Stimulated activated CD8-positive, alpha-beta memory T cell treated with anti-CD3 and anti-CD28 coated beads, Interleukin-4, amount 100 ng/mL, for 24 hours (primary cell): ENCODE measurements at places on chromosomes 7 and 10.

- DNase-seq: no peak
Measured at GRCh38 chr10:5737352-5737751, 52.7 kb downstream of the TASOR2 start.

DNA sequence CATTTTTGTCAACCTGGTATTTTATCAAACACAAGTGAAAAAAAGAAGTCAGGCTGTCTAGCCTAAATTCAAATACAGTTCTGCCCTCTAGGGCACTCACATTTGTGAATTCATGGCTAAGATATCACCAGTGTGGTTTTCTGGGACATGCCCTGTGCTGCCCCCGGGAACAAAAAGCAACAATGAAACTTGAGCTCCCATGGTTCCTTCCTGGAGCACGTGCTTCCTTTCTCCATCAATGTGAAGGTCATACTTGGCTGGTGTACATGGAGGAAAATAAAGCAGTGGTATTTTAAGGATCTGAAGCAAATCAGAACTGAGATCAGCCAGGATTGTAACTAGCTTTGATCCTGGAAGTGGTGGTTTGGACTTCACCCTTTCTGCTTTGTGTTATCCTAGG lies 128.9 kb upstream of the FRMD4A start:
- no peak for DNase-seq

DNA sequence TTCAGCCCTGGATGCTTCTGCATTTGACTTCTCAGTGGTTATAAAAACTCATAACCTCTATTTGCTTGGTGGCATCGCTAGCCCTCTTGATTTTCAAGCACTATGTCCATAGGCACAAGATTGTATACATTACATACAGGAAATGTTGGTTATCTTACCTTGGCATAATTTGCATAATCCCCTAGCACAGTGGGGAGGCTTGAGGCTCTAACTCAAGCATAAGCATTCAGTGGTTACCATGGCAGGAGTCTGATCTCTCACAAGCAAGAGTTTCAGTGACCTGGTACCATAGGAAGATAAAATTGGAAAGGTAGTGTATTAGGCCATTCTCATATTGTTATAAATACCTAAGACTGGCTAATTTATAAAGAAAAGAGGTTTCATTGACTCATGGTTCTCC lies 121.8 kb downstream of the PLXDC2 start:
- no peak for DNase-seq

- no peak for DNase-seq
Measured at GRCh38 chr10:63217120-63217605, 84.0 kb downstream of the NRBF2 start.

GRCh38 chr7:2912684-2913439 lies 68.8 kb upstream of the GNA12 start:
- no peak for DNase-seq

DNA sequence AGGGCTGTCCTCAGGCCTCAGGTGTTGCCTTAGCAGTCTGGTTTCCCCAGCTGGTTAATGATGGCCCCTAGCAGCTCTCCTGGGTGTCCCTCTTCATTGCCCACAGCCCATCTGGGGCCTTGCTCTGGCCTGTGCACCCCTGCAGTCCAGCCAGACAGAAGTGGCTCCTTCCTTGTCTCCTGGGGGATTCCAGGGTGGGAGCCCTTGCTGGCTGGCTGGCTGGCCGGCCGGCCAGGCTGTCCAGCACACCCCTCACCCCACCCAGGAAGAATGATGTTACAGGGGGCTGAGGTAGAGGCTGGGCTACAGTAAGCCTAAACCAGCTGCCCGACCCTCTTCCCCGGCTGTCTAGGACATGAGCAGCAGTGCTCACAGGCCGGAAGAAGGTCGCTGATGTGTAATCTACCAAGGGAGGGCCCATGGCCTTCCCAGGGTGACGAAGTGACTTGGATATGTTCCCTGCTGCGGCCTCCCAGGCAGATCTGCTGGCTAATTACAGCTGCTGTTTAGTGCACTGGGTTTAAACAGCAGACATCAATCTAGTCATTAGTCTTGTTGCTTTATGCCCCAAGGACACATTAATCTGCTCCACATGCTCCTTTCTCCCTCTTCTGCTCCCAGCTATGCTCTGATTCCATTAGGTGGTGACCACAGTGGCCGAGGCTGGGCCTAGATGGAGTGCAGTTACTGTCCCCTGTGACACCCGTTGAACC lies 53.8 kb upstream of the LRRC4 start:
- no peak for DNase-seq

DNA sequence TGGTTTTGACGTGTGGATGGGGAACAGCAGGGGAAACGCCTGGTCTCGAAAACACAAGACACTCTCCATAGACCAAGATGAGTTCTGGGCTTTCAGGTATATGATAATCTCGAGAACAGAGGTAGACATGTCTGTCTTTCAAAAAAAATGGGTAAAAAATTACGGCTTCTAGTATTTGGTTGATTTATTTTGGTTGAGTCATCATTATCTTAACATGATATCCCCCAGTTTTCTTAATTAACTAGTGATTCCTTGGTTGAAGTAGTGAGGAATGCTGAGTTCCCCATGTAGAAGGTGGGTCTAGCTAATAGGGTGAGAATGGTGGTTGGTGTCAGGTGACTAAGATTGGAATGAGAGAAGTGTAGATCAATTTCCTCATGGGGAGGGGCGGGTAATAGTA lies 10.7 kb downstream of the LIPM start:
- DNase-seq: no peak

GRCh38 chr7:70285854-70286253 lies 687.6 kb downstream of the AUTS2 start:
- DNase-seq: no peak

- no peak for DNase-seq
Measured at GRCh38 chr10:130887170-130887569, 424.4 kb downstream of the TCERG1L start.

DNA sequence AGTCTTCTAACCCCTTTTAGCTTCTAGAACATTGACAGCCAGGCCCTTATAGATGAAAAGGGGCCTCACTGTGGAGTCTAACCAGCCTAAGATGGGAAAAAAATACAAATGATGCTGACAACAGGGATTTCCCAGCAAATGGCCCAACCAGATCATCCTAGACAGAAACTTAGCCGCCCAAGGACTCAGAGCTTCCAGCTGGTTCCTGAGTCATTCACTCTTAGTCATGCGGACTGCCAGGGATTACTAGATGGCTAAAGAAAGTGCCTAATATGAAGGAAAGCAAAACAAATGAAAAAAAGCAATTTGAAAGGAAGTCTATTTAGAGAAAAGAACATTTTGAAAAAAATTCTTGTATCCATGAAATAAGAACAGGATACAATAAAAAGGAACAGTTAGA lies 23.7 kb downstream of the TSPAN14 start:
- no peak for DNase-seq

DNA sequence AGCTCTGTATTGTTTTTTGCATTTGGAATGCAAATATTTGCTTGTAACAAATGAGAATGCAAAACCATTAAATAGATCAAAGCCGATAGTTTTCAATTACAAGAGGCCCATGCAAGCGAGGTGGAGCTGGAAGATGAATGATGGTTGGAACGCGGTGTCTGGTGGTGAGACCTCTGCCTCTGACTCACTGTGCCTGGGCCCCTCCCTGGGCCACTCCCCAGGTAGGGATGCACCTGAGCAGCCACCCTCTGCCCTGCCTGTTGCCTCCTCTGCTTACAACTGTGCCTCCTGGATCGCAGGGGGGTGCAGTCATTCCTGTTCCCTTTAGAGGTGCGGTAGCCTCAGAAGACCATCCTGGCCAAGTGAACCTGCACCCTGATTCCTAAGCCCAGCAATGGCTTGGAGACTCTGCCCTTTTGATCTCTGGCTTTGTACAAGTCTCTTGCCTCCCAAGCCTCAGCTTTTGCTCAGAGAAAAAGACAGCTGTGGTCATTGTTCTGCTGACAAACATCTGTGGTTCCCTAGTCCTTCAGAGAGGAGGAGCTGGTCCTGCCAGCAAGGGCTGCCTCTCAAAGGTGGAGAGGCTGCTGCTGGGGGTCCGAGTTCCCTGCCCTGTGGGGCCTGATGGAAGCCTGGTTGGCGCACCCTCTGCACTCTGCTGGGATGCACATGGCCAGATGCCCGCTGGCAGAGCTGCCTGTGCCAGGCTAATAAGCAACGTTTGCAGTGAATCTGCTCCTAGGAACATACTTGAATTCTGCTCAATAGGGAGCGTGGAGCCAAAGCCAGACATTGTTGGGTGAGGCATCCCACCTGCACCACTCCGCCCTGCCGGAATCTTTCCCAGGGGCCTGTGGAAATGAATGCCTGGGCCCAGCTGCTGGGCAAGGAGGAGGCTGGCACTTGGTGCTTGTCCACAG lies 126.3 kb upstream of the TCERG1L start:
- no peak for DNase-seq

DNA sequence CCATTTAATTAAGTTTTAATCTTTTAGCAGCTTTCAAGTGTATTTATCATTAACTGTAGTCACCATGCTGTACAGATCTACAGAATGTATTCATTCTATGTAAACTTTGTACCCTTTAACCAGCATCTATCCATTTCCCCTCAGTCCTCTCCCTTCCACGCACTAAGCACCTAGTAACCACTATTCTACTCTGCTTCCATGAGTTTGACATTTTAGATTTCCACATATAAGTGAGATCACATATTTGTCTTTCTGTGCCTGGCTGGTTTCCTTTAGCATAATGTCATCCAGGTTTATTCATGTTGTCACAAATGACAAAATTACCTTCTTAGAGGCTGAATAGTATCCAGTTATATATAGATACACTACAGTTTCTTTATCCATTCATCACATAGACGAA lies 79.7 kb downstream of the BTAF1 start:
- no peak for DNase-seq

- DNase-seq: no peak
Measured at GRCh38 chr7:85737426-85737825, 550.6 kb upstream of the SEMA3D start.

- DNase-seq: no peak
Measured at GRCh38 chr7:137716061-137716460, 130.7 kb downstream of the DGKI start.

DNA sequence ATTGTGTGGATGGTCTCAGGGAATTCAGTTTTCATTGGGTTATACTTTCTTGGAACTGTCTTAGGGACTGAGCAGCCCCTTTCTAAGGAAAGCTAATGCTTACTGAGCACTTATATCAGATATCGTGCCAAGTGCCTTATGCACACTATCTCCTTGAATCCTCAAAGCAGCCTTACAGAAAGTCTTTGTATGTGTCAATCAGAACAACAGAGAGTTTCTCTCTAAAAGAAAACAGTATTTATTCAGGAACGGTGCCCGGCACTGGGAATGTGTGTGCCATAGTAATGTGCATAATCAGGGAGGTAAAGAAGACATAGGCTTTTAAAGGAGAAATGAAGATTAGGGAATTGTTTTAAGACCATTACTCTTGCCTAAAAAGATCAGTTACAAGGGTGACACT lies 17.3 kb downstream of the ANTXRL start:
- no peak for DNase-seq

- no peak for DNase-seq
Measured at GRCh38 chr10:127612-128432, 7.4 kb upstream of the ZMYND11 start.

- no peak for DNase-seq
Measured at GRCh38 chr10:53598914-53599313, 826.3 kb upstream of the MBL2 start.

DNA sequence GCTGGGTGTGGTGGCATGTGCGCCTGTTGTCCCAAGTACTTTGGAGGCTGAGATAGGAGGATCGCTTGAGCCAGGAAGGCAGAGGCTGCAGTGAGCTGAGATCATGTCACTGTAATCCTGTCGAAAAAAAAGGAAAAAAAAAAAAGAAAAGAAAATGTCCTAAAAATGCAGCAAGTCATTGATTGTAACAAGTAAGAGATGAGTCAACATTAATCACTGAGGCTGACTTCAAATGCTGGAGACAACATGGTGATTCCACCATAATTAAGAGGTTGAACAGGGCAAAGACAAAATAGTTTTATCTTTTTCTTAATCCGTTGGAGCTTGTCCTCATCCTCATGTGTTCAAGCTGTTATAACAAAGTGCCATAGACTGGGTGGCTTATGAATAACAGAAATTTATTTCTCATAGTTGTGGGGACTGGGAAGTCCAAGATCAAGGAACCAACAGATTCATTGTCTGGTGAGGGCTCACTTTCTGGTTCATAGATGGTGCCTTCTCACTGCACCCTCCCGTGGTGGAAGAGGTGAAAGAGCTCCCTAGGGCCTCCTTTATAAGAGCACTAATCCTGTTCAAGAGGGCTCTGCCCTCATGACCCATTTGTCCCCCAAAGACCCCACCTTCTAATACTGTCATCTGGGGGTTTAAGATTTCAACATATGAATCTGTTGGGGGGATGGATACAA lies 60.3 kb downstream of the TBXAS1 start:
- DNase-seq: no peak

GRCh38 chr10:110460111-110460809 lies 37.4 kb upstream of the DUSP5 start:
- DNase-seq: peak; percentile 21

DNA sequence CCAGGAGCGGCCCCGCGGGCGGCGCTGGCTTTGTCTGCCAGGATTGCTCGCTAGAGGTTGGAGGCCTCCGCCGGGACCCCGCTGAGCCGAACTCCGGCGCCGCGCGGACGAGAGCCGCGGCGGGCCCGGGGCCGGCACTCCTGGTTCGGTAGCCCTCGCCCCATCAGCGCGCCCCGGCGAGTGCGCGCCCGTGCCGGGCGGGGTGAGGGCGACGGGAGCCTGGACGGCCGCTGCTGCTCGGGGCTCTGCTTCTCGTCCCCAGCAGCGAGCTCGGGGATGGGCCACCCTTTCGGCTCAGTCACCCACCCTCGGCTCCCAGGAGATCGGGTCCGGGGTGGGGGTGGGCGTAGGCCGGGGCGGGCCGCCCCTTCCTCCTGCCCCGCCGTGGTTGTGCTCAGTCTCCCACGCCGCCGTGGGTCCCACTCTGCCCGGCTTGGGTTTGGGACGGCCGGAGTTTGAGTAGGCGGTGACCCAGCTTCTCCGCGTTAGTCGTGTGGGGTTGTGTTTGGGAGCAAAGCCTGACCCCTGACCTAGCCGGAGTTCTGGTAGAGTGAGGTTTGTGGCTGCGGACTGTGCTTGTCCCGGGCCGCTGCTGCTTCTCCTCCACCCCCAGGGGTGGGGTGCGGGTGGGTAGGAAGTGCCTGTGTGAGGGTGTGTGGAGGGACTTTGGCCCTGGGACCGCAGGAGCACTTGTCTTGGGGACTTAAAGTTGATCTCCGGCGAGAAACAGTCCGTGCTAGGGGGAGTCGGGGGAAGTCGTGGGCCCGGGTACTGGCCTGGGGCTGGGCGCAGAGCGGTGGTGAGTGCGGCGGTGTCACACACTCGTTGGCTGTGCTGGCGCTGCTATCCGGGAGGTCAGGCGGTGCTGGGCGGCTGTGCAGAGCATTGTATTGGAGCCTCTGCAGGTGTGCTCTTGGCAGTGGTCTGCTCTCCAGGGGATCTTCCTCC lies 677 bp downstream of the TSPAN14 start:
- DNase-seq: no peak

- no peak for DNase-seq
Measured at GRCh38 chr10:987620-987869, 689 bp upstream of the GTPBP4 start.

- no peak for DNase-seq
Measured at GRCh38 chr7:117555260-117555659, 75.4 kb downstream of the CFTR start.

- DNase-seq: no peak
Measured at GRCh38 chr7:46534664-46535588, 613.9 kb upstream of the IGFBP3 start.

- no peak for DNase-seq
Measured at GRCh38 chr7:141785706-141786552, 4.1 kb upstream of the TAS2R5 start.

GRCh38 chr10:77176232-77176631 lies 461.4 kb downstream of the KCNMA1 start:
- no peak for DNase-seq

- DNase-seq: no peak
Measured at GRCh38 chr7:158805937-158806336, 23.4 kb downstream of the ESYT2 start.
